ENCODE measurements at places on chromosomes 2 and 18.

GRCh38 chr2:186919296-186919695 is 70.3 kb upstream of the ZSWIM2 start:
- no peak for DNase-seq

DNA sequence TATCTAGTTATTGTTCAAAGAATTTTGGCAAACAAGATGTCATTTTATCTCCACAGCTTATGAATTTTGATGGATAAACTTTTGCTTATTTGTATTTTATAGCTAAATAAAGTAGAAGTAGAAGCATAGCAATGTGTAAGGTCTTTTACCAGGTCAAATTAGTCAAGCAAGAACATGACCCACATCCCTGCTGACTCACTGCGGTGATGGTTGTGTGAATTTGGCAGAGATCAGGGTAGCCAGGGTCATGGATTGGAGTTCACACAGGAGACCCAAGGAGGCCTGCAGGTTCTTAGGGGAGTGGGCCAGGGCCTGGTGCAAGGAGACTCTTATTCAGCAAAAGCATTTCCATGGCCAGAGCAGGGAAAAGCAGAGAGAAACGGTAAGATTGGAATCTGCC is 18.7 kb downstream of the SP140 start:
- DNase-seq = no peak

DNA sequence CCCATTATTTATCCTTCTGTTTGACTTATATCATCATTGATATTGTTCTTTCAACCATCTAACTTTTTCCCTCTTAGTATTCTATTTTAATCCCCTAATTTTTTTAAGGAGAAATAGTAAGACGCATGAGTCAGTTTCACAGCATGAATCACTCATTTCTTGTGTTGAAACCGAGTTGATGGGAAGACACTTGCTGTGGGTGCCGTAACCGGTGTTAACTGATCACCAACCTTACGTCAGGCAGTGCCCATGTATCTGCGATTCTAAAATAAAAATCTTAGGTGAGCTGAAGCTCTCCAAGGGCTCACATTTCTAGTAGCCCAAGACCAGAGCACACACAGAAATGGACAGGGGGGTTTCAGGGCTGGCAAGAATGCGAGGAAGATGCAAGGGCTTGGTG is 348.1 kb downstream of the GALR1 start:
- DNase-seq = no peak

- DNase-seq = no peak
Observed at GRCh38 chr2:50125246-50125645, 906.7 kb downstream of the NRXN1 start.

GRCh38 chr2:75157435-75157834 is 41.9 kb downstream of the TACR1 start:
- no peak for DNase-seq

DNA sequence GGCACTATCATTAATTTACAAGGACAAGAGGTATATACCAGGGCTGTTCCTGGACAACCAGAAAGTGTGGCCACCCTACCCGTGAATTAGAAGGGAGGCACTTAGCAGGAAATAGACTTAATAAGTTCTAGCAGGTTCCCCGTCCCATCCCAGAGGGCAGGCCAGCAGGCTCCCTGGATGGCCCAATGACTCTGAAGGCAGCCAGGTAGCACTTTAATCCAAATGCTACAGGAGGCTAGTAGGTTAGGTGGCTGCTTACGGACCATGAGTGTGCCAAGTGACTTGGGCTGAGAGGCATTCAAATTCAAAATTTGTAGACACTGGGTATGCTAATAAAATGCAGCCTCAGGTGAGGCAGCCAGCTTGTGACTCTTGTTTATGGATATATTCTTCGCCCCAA is 123.9 kb downstream of the UXS1 start:
- DNase-seq = no peak

GRCh38 chr2:173673640-173674039 is 291.5 kb downstream of the SP3 start:
- DNase-seq = no peak

GRCh38 chr2:207688597-207688996 is 22.8 kb upstream of the CCNYL1 start:
- DNase-seq = no peak

- no peak for DNase-seq
Observed at GRCh38 chr2:46095830-46096229, 201.4 kb upstream of the EPAS1 start.

- no peak for DNase-seq
Observed at GRCh38 chr2:195251214-195251613, 405.8 kb upstream of the SLC39A10 start.

DNA sequence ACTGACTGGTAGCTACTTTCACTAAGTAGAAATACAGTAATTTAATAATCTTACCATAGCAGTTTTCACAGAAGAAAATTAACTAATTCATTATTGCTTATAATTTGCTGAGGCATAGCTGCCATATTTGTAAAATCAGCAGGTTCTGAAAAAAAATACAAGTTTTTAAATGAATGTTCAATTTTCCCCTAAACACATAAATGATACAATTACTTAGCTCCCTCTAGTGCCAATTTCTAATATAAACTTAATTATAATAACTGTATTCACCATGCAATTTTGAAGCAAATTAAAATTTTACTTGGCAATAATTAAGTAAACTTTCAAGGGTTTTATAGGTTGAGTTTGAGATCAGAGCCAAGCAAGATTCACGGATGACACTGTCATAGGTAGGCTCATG is 1321.6 kb upstream of the ACVR2A start:
- no peak for DNase-seq

DNA sequence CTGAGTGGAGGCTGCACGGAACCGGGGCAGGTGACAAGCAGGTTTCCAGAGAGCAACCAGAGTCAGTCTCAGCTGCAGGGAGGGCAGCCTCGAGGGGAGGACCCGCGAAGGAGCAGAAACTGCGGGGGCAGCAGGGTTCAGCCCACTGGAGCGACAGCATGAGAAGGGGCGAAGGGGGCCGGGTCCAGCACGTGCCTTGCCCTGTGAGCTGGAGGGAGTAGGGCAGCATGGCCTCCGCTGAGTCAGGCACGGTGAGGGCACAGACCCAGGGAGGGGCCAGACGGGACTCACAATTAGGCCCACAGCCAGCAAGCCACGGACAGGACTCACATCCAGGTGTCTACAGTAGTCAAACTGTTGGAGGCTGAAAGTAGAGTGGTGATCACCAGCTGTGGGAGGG is 22.7 kb upstream of the ATP9B start:
- DNase-seq = no peak

- DNase-seq = no peak
Observed at GRCh38 chr2:23554054-23554697, 169.2 kb downstream of the KLHL29 start.

- no peak for DNase-seq
Observed at GRCh38 chr18:74937291-74937690, 271.6 kb downstream of the PTGR3 start.

GRCh38 chr2:74199275-74199701 is 873 bp downstream of the MTHFD2 start:
- DNase-seq = no peak

GRCh38 chr2:72579591-72580180 is 246.1 kb downstream of the EXOC6B start:
- no peak for DNase-seq

DNA sequence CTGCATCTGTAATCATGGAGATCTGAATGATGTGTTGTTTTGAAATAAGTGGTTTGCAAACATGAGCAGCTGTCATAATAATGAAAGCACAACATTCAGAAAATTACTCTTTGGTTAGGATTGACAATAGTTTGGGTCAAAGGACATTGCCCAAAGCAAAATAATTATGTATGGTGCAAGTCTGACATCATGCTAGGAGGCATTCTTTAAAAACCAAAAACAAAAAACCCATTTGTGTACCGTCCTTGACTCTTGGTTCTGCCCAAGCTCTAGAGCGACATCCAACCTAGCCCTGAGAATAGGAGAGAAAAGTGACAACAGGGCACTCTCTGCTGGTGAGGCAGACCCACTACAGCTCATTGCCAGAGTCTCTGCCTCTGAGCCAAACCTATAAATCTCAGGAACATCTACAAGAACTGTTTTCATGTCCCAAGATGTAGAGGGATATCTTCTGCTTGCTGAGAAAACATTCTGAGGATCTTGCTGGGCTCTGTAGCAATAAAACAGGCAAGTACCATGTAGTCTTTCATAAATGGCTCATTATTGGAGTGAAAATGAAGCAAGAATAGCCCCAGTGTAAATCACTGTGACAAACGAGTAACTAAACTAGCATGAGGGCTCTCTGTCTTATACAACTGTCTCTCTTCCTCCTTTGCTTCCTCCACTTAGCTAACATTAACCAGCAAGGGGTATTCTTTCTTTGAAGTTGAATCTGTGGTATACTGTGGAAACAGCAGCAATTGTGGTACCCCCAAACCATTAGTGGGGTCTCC is 266.8 kb upstream of the CXCR4 start:
- peak; percentile 28 for DNase-seq

DNA sequence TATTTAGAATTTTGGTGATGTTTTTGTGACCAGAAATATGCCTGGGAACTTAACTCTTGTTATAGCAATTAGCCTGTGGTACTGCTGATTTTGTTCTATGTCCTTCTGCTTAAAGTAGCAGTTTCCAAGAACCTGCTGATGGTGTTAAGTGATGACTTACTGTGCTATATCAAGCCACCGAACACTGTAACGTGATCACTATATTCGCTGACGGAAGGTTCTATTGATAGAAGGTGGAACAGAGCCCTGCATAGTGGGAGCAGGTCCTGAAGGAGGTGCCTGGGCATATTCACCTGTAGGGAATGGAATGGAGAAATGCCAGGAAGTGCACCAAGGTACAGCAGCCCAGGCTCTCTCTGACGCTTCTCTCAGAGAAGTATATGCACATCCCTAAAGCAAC is 76.8 kb downstream of the UXS1 start:
- DNase-seq = no peak

DNA sequence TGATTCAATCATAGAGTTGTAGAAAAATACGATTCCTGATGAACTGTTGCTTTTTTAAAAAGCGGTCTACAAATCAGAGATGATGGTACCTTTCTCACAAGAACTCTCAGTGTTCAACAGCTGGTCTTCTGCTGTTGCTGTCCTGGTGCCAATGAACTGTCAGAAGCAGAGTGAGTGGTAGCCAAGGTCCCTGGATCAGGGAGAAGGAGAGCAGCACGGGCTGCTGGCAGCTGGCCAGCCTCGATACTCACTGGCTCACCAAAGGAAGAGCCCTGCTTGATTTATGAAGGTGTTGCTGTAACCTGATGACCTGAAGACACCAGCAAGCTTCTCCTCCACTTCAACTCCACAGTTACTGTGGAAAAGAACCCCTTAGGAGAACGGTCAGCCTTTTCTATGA is 300.8 kb upstream of the SOX11 start:
- DNase-seq = no peak

DNA sequence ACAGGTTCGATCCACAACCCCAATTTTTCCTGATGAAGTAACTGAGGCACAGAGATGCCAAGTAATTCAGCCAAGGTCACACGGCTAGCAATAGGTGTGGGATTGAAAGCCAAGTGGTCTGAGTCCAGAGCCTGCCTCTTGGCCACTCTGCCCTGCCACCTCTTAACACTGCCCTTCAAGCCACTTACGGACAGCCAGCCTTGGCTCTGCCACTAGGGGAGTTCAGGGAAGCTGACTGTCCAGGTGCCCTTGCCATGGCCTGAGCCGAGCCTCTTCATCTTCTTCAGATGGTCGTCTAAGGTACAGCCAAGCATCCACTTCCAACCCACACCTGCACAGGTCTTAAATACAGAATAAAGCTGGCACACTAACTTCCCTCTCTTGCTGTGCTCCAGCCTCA is 99.3 kb upstream of the GPR45 start:
- no peak for DNase-seq

- no peak for DNase-seq
Observed at GRCh38 chr18:41324934-41325333, 630.1 kb upstream of the PIK3C3 start.

- DNase-seq = no peak
Observed at GRCh38 chr2:240468303-240469238, 33.1 kb downstream of the GPC1 start.

- DNase-seq = no peak
Observed at GRCh38 chr18:46053368-46054095, 18.5 kb downstream of the PSTPIP2 start.

- no peak for DNase-seq
Observed at GRCh38 chr18:7927119-7927518, 360.0 kb downstream of the PTPRM start.

DNA sequence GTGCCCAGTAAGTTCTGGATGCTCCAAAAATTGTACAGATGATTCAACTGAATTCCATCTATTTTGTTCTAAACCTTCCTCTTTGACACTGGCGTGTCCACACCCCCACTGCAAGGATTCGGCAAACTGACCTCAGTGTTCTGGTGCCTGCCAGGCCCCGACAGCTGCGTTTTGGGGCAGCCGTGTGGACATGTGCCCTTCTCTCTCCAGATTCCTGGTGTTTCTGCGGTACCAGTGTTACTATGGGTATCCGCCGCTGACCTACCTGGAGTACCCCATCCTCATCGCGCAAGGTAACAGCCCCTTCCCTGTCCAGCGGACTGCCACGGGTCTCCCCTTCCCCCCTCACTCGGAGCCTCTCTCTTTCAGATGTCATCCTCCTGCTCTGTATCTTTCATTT is 5.0 kb downstream of the SLC66A3 start:
- DNase-seq = no peak

- no peak for DNase-seq
Observed at GRCh38 chr18:24187049-24187448, 48.2 kb downstream of the CABYR start.

DNA sequence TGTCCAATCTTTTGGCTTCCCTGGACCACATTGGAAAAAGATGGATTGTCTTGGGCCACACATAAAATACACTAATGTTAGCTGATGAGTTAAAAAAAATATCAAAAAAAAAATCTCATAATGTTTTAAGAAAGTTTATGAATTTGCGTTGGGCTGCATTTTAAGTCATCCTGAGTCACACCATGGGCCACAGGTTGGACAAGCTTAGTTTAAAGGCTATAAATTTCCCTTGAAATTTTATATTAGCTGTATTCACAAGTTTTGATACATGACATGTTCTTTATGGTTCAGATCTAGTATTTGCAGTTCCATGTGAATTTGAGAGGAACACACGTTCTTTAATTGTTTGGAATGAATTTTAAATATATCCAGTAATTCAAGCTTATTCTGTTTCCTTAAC is 21.9 kb downstream of the CARF start:
- no peak for DNase-seq

- DNase-seq = no peak
Observed at GRCh38 chr2:28004086-28004485, 113.6 kb downstream of the BABAM2 start.

GRCh38 chr2:79723830-79724229 is 211.0 kb downstream of the CTNNA2 start:
- DNase-seq = no peak

GRCh38 chr2:240926516-240927389 is 20.6 kb downstream of the CROCC2 start:
- no peak for DNase-seq

- DNase-seq = no peak
Observed at GRCh38 chr2:113324684-113325160, 46.0 kb upstream of the PAX8 start.

DNA sequence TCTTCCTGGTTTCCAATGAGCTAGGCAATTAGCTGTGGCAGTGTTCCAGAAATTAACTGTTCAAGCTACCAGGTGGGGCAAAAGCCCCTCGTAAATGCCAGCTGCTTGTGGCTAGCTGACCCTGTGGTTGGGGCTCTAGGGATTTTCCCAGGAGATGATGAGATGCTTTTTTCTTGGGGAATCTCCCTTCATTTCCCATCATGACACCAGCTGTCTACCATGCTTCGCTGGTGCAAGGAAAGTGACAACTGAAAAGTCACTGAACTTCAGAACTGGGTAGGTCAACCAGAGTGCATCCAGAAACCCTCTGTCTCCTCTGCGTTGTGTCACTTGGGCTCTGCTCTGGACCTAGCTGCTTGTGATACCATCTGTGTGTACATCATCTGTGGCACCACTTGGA is 386.5 kb upstream of the DCC start:
- DNase-seq = no peak

All from hypothalamus (tissue), 51 donors.